M059J (cell line): ENCODE measurements at places on chromosomes 7 and 10. TPM values are rescaled to one million over a fixed set of nuclear protein-coding genes. Genes with fewer than 3 reads are reported as not detected.

RPEL1 gene
- total RNA-seq = 0.12 TPM in 1 of 2 replicates, not detected in the other

IKZF1 gene
- not detected in 2 replicates for total RNA-seq

SLC39A12 gene
- total RNA-seq = not detected in 2 replicates

FAM180A gene
- 1.9 and 3.4 TPM in 2 replicates for total RNA-seq

LLCFC1 gene
- not detected in 2 replicates for total RNA-seq

RNF133 gene
- 0.10 TPM in 1 of 2 replicates, not detected in the other for total RNA-seq

DPYSL4 gene
- 4.8 and 6.0 TPM in 2 replicates for total RNA-seq

RABGEF1 gene
- 32.6 and 41.6 TPM in 2 replicates for total RNA-seq

PDIA4 gene
- 307 and 409 TPM in 2 replicates for total RNA-seq

GRCh38 chr10:1293636-1294435 is 237.7 kb downstream of the WDR37 start:
- no peak for DNase-seq

- peak; percentile 53 for DNase-seq
These were observed 35.9 kb downstream of the CCDC3 start for GRCh38 chr10:12965571-12965970.

DNA sequence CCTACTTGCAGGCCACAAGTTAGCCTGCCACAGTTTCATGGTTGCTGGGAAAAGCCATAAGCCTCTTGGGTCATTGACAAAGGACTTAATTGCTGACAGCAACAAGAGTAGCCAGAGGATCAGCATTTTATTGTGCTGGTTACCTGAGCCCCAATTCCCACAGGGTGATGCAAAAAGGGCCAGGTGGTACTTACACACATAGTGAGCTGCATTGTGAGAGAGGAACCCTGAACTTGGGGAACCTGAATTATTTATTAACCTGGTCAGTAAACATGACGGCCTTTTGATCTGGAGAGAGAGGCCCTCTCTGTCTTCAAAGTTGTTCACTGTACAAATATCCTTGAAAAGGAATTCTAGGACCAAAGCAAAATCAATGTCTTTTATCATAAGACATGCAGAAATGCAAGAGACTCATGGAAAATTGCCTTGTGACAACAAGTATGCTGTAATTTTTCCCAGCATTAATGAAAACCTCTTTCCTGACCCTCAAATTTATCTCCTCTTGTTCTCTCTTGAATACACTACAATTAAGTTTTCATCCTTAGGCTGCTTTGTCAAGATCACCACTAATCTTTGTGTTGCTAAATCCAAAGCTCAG is 102.9 kb upstream of the PHYHIPL start:
- DNase-seq = no peak

DNA sequence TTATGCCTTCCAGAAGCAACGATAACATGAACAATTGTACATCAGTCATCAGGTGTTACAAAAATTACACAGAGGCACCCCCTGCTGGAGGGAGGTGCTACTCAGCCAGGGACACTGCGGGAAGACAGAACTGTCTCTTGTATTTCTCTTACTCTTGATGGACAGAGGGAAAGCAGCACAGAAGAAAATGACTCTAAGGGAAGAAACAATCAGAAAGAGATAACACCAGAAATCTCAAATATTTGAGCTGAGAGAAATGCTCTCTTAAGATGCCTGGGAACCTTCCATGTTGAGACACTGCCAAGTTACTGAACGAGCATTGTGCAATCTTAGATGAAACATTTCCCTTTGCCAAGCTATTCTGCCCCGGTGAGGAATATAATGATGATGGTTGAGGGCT is 227.6 kb upstream of the NPSR1 start:
- peak; percentile 62 for DNase-seq

- peak; percentile 26 for DNase-seq
These were observed 6.6 kb downstream of the BBIP1 start for GRCh38 chr10:110912374-110912773.

- no peak for DNase-seq
These were observed 12.7 kb upstream of the VDAC2 start for GRCh38 chr10:75197906-75198305.

DNA sequence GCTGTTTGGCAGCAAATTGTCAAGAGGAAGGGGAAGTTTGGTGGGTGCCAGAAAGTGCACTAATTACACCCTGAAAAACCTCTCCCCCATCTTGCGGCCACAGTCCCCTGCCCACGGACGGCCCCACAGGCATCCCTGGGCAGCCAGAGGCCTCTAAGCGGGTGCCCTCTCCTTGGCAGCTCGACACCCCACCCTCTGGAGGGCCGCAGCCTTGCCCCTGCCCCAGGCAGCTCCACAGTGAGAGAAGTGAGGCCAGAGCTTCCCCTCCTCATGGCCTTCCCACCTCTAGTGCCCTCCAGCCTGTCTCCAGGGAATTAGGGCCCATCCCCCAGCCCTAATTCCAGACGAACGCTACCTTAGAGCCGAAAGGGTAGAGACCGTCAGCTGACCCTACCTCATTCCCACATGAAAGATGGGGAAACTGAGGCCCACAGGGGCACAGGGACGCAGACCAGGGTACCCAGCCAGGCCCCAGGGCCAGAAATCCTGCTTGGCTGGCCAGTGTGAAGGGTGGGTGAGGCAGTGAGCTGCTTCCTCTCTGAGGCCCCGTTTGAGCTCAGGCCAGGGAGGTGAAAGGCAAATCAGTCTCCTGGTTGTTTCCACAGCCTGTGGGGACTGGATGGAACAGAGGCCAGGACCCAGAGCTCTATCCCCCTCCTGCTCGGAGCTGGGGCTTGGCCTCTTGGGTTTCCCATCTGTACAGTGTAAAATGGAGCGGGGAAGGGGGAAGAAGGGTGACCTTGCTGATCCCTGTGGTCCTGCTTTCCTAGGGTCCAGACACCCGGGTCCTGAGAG is 10.0 kb downstream of the ZCCHC24 start:
- peak; percentile 50 for DNase-seq

DNA sequence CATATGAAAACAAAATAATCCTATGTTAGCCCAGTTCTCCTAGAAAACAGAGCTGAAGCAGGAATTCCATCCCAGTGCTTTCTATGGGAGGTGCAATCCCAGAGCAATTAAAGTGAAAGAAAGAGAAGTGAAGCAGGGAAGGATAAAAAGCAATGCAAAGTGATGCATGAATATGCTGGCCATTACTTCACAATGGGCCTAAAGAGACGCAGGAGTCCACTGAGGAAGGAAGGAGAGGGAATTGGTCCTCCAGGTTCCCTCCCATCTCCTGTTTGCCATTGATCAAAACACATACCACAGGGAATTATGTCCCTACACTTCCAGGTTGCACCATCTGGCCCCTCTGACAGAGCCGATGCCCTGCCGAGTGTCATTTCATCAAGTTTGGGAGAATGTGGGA is 392.2 kb upstream of the NFE2L3 start:
- no peak for DNase-seq

DNA sequence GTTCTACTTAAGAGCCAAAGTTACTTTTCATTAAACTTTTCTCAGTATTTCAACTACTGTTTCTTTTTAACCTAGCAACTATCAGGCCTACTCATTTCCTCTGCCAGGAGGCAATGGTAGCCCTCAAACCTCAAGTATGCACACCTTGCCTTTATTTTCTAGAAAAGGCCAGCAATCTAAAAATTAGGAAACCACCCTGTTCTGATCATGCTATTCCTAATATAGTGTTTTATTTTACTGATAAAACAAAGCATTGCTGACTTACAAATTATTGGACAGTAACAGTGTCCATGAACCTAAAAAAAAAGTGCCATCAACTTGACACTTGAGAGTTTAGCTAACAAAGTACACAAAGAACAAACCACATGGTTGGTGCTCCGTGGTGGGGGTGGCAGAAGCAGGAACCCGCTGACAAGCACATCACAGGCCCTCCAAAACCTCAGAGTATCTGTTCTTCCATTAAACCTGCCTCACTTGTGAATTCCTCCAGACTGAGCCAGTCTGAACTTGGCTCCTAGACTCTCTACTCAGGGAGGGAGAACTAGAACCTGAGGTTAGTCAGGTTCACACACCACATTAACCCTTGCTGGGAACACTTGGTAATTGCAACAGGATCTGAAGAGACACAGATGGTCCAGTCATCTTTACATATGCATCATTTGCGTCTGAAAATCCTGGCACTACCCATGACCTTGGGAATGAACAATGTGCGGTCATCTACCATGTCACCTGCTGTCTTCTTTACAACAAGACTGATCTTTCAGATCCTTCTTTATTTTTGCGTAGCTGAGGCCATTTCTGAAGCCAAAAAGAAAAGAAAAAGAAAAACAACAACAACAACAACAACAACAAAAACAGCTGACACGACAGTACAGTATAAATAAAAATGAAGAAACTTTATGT is 31.9 kb downstream of the PIP4K2A start:
- peak; percentile 81 for DNase-seq

- peak; percentile 36 for DNase-seq
These were observed 126.6 kb upstream of the PARD3 start for GRCh38 chr10:34941471-34942357.

DNA sequence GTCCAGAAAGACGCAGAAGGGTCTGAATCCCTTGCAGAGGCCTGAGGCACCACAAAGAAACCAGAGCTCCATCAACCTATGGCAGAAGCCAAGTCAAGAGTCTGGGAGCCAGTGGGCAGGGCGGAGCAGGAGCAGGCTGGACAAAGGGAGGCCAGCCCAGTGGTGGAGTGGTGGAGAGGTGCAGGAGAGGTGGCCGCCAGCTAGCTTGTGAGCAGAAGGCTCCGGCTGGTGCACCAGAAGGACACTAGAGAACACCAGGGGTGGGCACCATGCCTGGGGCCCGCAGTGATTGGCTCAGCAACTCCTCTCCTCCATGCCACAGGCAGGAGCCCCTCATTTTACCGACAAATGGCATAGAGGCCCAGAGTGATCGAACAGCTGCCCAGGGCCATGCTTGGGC is 186.6 kb downstream of the GRID1 start:
- DNase-seq = no peak
